ENCODE measurements at places on chromosomes 16 and 17.

DNA sequence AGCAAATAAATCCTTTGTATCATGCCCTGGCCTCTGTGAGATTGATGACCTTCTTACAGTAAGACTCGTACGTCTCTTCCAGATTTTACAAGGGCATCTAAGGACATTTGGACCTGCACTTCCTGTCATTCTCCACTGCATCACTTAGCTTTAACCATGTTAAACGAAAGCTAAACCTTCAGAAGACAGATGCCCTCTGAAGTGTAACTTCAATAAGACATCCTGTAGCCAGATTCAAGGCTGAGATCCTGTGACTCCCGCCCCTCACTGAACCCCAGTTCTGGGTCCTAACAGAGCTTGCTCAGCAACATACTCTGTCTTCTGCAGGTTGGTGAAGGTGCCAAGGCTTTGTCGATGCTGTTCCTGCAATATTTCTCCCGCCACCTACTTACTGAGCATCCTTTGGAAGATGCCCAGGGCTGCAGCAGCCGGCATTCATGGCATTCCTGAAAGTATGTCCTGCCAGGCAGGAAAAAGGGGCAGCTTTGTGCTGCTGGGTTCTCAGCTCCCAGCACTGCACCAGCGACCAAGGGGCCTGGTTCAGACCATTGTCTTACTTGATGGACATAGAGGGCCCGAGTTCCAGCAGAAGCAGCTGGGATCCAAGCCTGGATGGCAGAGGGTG is 131.1 kb downstream of the AXIN2 start:
- DNase-seq = no peak

- DNase-seq = no peak
Measured at GRCh38 chr16:70253291-70254106, 1.8 kb upstream of the EXOSC6 start.

- no peak for DNase-seq
Measured at GRCh38 chr17:58693751-58694150, 1.3 kb downstream of the RAD51C start.

DNA sequence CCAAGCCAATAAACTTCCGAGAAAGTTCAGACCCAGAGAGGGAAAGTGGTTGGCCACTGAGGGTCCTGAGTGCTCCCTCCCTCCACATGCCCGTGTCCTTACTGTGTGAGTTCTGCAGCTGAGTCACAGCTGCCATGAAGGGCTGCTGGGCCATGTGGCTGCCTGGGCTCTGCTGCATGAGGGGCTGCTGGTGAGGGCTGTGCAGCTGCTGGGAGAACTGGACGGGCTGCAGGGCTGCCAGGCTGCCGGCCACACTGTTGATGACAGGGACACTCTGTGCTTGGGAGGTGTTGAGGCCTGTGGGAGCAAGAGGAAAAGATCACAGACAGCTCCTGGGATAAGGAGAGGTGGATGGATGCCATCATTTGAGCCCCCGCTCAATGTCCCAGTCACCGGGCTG is 44.0 kb downstream of the HNF1B start:
- no peak for DNase-seq

DNA sequence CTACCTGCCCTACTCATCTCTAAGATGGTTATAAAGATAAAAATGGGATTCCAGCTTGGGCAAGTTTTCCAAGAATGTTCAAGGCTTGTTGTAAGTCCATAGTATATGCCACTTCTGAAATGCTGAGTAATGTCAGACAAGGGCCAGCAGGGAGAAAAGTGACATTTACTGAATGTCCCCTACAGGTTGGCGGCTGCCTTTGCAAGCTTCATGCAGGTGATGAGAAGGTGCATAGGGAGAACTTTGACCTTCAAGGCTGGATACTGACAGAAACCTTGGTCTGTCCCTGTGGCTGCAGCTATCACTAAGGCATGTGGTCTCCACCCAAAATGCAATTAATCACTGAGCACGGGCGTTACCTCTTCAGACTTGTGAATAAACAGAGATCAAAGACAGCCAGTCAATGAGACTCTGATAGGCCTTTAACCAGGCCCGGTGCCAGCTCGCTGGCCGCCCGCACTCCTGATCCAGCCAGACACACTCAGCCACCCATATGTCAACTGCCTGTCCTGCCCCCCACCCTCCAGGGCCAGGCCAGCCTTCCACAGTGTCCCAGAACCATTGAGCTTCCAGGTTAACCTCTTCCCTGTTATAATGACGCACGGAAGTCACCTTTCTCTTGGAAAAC is 26.8 kb upstream of the AXIN2 start:
- DNase-seq = no peak

DNA sequence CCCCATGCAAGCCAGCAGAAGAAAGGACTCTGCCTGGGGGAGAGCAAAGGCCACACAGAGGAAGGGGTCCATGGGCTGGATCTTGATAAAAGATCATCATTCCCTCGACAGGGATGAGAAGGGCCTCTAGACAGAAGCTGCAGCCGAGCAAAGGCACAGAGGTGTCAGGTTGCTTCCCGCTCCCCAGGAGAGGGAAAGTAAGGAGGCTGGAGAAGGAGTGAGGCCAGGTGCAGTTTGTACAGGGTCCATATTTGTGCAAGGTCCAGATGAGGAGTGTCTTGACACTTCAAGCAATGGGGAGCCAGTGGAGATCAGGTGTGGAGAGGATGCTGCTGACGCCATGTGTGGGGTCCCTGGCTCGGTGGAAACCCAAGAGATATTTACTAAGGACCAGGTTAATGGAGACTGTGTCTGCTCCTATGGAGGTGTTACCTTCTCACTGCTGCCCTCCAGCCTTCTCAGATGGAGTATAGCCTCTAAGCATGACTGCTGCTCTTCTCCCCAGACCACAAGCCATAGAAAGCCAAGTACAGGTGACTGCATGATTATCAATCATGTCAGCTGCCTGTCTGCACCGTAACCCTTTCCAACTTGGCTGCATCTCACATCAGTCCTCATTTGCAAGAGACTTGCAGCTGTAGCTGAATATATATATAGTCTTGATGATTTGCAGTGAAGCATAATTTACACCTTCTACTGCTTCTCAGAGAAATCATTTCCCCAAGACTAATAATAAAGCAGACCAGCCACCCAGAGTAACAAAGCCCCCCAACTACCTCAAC is 21.1 kb downstream of the GAS7 start:
- no peak for DNase-seq

GRCh38 chr16:66521951-66522771 is 27.8 kb downstream of the TK2 start:
- DNase-seq = peak; percentile 91

DNA sequence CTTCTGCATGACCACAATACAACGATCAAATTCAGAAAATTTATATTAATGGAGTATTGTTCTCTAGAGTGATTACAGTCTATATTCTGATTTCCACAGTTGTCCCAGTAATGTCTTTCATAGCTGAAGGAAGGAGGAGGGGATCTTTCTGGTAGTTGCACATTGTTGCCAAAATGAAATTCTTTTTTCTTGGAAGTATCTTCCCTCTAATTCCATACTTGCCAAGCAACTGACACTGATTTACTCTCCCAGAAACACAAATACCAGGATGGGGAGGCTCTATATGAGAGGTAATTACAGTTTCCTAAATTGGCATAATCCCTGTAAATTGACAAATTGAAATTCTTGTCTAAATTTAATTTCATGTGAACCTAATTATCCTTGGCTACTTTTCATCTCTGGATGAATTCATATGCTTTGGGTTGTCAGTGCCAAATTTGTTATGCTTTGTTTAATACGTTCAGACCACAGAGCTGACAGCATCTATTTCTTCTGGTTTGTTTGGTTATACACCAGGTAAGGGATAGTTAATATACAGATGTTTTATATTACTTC is 30.0 kb downstream of the NOL11 start:
- DNase-seq = no peak

GRCh38 chr16:20735490-20735889 is 6.1 kb downstream of the THUMPD1 start:
- DNase-seq = no peak

DNA sequence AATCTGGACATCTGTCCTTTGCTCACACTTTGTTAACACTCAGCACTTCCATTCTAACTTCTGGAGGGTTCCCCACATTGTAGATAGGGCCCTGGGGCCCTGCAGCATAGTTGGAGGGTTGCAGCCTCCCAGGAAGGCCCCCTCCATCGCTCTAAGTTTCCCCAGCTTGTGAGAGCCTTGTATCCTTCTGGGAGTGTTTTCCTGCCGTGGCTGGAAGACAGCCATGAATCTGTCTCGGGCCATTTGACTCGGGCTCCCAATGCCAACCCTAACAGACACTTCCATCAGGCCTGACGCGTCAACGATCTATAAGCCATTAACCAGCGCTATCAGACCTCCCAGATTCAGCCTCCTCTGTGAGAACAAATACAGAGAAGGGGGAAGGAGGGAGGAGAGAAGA is 263.7 kb upstream of the RPL38 start:
- no peak for DNase-seq

Measured in activated T-cell treated with anti-CD3 and anti-CD28 coated beads for 4 hours (primary cell).